Stimulated activated CD8-positive, alpha-beta memory T cell treated with anti-CD3 and anti-CD28 coated beads, Interleukin-7, amount 100 ng/mL, for 1 hour (primary cell): ENCODE measurements at places on chromosomes 6 and 20.
A peak's percentile ranks its signal among the peaks of the same experiment; 100 is the strongest.

DNA sequence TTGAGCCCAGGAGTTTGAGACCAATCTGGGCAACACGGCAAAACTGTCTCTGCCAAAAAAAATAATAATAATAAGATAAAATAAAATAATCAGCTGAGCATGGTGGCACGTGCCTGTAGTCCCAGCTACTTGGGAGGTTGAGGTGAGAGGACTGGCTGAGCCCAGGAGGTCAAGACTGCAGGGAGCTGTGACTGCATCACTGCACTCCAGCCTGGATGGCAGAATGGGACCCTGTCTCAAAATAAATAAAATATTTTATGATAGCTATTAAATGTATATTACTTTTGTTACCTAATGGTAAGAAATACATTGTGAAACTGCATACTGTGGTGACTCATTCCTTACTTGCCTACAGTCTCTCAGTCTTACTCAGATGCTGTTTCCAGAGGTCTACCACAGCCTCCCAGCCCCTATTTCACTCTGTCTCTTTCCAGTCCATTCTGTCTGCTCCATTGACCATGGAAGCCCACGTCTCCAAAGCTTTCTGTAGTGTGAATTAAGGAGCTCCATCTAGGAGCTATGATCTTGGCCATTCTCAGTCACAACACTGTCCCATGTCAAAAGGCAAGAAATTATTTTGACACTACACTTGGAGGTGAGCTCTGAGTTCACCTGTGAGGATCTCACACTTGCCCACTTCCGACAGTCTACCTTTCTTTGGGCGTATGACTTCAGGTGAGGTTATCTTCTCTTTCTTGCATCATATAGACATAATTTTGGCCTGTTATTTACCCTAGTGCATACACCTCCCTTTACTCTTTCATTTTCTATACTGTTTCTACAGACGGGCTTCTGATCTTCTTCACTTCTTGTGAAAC lies 22.4 kb upstream of the SNX9 start:
- no peak for DNase-seq

- DNase-seq = no peak
Measured at GRCh38 chr6:2434116-2434515, 188.7 kb upstream of the GMDS start.

- DNase-seq = no peak
Measured at GRCh38 chr6:120274547-120274946, 925.0 kb upstream of the MAN1A1 start.

DNA sequence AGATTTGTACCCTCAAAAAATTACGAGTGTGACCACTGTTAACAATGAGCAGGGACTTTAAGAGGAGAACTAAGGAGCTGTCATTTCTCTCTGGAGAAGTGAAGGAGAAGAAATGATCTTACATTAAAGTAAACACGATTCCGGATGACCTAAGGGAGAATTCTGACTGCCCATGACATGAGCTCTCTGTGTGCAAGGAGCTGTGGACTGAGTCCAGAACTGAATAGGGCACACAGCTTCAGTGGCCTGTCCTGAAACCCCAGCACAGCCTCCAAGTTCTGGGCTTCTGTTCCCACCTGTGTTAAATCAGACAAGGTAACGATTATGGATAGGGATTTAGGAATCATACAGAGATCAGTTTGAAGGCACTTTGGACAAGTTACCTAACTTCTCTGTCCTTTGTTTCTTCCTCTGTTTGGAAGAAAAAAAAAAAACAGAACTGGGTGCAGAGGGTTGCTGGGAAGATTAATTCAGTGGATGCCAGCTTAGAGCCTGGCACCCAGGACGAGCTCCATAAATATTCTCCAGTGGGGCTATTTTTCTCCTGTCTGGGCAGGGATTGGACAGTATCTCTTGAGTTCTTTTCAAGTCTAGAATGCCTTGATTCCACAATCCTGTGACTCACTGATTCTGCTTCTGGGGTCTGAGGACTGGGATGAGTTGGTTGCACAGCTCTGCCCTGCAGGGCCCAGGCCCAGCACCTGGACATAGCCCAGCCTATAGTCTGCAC lies 65.7 kb downstream of the MRPL14 start:
- DNase-seq = no peak

DNA sequence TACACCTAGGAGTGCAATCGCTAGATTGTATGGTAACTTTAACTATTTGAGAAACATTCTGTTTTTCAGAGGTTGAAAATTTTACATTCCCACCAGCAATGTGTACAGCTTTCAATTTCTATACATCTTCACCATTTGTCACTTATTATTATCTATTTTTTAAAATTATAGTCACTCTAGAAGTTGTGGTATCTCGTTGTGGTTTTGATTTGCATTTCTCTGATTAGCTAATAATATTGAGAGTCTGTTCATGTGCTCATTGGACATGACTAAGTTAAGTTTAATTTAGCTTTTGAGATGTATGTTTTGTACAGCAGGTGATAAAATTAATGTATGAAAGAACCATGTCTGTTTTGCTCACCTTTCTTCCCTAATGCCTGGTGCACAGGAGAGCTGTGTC lies 34.8 kb upstream of the PLCB1 start:
- no peak for DNase-seq

DNA sequence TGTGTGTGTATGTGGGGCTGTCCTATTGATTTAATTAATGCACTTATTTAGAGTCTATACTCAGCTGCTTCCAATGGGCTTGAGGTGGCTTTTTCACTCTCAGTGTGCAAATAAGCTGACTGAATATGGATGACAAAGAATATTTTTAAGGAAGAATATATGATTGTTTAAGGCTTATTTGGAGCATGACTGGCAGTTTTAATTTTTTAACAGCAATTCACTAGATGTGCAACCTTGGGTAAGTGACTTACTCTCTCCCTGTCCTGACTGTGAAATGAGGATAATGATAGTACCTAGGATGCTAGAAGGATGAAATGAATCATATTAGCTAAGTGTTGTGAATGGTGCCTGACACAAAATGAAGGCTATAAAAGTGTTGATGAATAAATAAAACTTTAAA lies 67.9 kb downstream of the CLIC5 start:
- no peak for DNase-seq

GRCh38 chr6:46000905-46001304 lies 14.8 kb downstream of the CLIC5 start:
- DNase-seq = no peak

GRCh38 chr6:100880149-100880852 lies 828 bp downstream of the ASCC3 start:
- no peak for DNase-seq

DNA sequence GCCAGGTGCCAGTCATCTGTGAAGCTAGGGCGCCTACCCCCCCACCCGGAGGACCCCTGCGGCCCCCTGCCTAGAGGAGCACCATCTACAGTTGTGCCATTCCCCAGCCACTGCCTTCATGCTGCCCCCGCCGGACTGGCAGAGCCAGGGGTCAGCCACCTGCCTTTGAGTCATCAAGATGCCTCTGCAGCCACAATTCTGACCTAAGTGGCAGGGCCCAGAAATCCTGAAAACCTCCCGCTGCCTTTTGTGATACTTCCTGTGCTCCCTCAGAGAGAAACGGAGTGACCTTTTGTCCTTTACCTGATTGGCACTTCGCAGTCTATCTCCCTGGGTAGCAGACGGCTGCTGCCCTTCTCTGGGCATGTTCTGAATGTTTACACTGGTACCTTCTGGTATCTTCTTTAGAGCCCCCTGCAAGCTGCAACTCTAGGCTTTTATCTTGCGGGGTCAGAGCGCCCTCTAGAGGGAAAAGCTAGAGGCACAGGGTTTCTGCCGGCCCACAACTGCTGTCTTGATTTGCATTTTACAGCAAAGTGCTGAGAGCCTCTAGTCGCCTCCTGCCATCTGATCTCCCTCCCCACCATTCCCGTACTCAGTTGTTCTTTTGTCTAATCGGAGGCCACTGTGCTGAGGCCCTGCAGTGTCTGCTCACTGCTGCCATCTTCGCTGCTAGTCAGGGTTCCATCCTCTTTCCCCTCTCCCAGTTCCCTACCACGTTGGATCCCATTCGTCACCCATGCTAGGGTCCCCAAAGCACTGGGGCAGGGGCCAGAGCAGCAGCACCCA lies 26.9 kb downstream of the SPATA2 start:
- peak; percentile 11 for DNase-seq

DNA sequence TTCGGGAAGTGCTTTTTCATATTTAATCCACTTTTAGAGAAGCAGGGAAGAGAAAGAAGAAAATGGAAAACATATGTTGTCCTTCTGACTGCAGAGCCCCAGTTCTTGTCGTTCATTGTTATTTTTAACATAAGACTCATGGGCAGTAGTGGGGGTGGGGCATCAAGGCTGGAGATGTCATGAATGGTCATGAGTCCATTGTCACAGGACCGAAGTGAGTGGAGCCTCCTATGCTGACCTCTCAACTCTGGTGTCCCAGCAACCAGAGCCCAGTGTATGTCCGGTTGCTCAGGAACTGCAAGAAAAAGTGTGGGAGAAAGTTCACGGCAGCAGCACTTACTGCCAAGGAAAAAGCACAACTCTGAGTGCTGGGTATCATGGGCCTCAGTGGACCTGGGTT lies 108.6 kb downstream of the BANF2 start:
- DNase-seq = no peak

GRCh38 chr6:89299466-89299850 lies 15.6 kb downstream of the GABRR2 start:
- DNase-seq = no peak

DNA sequence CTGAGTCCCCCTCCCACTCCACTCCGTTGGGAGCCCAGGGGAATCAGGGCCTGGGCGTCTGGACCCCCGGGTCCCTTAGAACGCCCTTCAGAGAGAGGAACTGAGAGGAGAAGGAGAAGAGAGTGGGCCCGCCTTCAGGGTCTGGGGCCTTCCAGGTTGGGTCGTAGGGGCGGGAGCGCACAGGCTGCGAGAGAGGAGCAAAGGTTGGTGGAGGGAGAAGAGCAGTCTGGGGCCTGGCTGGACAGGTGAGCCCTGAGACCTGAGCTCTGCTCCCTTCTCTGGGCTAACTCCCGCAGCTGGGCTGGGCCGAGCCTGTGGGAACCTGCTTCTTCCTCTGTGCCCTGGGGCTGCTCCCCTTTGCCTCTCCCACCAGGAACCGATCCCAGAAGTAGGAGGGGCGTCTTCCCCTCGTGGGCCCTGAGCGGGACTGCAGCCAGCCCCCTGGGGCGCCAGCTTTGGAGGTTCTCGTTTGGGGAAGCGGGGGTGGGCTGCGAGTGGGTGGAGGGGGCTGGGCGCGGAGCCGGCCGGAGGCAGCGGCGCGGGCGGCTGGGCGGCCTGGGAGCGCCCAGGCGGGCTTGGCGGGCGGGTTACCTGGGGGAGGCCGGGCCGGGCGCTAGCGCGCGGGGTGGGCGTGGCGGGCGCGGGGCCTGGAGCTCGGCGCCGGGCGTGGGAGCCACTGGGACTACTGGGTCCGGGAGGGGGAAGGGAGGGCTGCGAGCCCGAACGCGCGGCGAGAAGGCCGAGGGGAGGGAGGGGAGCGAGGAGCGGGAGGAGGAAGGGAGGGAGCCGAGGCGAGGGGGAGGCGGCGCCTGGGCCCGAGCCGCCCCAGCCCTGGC lies at the start of gene DDR1:
TSS of gene DDR1 (plus strand) at position 835 of the 836 bp plus-strand sequence. CDS start 4,211 bp downstream, outside the sequence.
- DNase-seq = peak; percentile 14

DNA sequence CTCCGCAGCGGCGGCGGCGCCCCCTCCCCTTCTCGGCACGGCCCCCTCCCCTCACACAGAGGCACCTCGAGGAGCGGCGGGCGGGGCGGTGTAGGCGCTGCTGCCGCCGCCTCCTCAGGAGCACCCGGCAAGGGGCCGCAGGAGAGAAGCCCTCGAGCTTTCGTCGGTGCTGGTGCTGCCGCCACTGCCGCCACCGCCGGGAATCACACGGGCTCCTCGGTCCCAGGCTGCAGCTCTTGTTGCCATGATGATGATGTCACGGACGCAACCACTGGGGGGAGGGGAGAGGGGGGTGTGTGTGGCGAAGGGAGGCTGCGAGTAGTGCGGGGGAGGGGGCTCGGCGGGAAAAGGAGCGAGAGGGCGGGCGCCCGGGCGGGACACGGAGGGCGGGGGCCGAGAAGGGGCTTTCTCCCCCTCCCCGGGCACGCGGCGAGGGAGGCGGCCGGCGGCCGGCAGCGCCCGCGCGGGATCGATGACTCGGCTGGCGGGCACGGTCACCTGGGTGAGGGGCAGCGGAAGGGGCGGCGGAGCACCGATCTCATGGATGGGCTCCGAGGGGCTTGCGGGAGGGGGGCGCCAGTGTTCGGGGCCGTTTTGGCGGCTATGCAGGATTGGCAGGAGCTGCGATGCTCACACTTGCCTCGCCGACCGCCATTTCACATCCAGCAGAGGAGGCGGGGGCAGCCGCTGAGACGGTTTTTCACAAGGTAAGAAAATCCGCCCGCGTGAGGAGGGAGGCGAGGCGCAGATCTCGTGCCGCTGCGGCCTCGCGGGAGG lies at the start of gene REV3L:
TSS of gene REV3L (minus strand) at position 260 of the 777 bp plus-strand sequence. CDS start 330 bp downstream, outside the sequence.
- DNase-seq = peak; percentile 62

- DNase-seq = no peak
Measured at GRCh38 chr6:105835373-105835772, 250.8 kb upstream of the PRDM1 start.

DNA sequence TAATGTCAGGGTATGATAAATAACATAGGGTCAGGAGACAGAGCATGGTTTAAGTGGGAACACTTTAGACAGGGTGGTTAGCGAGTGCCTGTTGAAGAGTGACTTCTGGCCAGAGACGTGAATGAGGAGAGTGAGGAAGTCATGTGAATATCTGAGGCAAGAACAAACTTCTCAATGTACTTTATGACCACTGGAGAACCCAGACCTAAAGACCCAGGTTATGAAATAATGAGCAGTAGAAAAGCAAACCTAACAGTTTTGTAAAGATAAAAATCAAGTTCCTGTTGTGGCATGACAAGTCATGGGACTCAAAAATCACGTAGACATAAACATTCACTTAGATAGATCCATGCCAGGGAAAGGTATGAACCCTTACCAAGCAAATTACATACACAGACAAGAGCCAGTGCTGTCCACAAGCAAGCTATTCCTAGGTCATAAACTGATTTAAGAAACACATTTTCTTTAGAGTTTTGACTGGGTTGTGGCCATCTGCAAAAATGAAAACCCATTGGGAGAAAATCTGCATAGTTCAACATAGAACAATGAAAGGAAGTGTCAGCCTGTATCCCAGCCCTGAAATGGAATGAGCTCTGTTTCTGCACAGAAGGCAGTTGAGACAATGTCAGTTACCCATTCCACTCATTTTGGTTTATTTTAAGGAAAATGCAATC lies 2.2 kb upstream of the MYCT1 start:
- DNase-seq = no peak

DNA sequence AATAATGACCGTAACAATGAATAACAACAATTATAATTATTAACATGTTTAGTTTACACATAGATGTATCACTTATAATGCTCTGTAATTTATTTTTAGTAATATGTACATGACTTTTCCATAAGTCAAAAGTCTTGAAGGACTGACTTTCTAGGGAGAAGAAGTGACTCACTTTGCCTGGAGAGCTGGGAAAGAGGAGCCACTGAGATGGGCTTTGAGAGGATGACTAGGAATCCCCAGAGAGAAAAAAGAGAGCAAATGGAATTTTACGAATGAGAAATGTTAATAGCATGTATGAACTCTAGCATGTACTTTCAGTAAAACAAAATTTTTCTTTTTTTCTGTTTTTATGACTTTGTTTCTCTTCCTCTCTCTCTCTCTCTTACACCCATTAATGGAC lies 67.8 kb upstream of the RALY start:
- no peak for DNase-seq

- DNase-seq = no peak
Measured at GRCh38 chr6:111824608-111825337, 48.5 kb downstream of the FYN start.

- DNase-seq = no peak
Measured at GRCh38 chr20:36367907-36368799, 62.0 kb downstream of the DLGAP4 start.

- DNase-seq = no peak
Measured at GRCh38 chr6:14501240-14501639, 383.7 kb downstream of the CD83 start.
